Retinal pigment epithelial cell (primary cell): ENCODE measurements at places on chromosomes 5 and 9.

GRCh38 chr9:101028346-101029314 is at the start of gene PLPPR1:
Gene PLPPR1, plus strand, starts transcription at chr9:101028727.
- peak; percentile 32 for DNase-seq

DNA sequence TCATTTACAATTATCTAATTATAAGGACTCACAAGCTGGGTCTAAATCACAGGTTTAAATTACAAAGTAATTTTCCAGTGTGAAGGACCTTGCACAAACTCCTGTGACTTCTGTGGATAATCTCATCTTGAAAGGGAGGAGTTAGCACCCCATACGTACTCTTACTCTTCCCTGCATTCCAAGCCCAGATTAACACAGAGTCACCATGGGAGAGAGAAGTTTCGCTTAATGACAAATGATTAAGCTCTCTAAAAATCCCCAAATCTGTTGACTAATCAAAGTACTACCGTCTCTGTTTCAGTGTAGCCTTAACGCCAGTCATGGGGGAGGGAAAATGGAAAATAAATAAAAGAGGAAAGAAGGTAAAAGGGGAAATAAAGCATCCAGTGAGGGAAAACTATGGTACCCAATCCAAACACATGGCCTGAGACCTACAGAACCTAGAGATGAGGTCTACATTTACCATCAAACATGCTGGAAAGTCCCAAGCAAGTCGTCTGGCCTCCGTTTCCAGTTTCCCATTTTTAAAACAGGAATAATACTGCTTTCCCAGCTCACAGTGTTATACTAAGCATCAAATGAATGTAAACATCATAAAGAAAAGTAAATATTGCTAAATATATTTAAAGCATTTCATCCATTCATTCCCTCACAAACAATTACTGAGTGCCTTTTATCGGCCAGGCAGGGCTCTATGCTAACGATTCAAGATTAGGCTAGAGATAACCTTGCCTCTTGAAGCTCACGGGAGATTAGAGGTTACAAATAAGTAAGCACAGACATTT is 63.2 kb downstream of the PCA3 start:
- peak; percentile 60 for DNase-seq

GRCh38 chr9:87167161-87167560 is 219.9 kb upstream of the GAS1 start:
- no peak for DNase-seq

- DNase-seq: no peak
Observed at GRCh38 chr5:38725371-38725865, 120.4 kb upstream of the OSMR start.

GRCh38 chr5:95358848-95359247 is 32.3 kb upstream of the FAM81B start:
- no peak for DNase-seq

DNA sequence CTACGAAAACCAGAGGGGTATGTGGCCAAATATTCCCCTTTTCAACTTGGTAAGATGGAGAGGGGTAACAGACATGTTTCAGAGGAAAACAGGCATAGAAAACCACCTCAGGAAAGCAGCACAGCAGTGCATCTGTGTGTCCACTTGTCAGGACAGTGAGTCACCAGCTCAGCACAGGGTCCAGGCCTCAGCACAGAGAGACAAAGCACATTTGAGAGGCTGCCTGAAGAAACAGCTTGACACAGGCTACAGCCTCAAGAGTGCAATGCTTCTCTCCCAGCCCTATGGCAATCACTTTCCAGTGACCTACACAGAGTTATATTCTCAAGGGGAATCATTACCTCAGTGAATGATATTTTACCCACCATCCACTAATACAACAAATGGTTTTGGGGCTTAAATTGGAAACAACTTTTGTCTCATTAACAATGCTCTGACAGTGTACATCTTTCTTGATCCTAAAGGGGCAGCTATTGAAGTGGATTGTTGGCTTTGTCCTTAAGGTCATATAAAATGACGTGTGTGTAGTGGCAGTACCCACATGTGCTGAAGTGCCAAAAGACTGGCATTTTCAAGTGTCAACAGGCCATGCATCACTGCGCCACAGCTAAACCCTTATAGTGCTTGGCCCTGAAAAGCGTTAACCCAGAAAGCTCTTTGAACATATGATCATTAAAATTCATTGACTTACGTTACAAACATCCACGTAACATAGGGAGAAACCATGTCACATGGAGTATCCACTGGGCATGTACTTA is 46.4 kb downstream of the ERMP1 start:
- DNase-seq: no peak

DNA sequence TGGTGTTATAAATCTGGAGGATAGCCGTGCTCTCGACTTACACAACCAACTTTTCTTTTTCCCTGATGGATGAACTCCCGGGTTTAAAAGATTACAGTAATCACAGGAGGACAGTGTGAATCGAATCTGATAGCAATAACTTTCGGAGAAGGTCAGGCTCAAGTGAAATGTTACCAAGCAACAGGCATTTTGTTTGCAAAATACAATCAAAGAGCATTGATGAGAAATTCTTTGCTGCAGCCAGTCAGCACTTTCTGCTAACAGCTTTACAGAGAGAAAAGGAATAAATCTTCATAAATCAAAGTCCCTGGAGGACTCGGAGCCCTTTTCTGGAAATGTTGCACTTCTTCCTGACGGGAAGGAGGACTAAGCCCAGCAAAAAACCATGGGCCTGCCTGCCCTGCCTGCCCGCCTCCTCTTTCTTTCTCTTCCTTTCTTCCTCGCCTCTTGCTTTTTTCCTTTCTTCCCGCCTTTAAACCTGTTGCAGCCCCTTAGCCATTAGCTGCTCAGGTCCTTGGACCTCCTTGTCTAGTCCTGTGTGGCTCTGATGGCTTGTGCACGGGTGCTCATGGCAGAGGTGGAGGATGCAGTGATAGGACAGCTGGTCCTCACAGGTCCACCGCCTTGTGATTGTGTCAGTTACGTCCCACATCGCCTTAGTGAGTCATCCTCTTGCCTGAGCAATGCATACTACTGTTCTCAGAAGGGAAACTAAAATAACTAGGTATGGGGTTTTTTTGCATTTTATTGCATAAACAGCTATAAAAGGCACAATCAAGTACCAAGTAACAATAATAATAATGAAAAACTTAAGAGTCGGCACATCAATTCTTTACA is 6.2 kb downstream of the DMRT3 start:
- no peak for DNase-seq
